ENCODE measurements at places on chromosomes 6 and 20.

DNA sequence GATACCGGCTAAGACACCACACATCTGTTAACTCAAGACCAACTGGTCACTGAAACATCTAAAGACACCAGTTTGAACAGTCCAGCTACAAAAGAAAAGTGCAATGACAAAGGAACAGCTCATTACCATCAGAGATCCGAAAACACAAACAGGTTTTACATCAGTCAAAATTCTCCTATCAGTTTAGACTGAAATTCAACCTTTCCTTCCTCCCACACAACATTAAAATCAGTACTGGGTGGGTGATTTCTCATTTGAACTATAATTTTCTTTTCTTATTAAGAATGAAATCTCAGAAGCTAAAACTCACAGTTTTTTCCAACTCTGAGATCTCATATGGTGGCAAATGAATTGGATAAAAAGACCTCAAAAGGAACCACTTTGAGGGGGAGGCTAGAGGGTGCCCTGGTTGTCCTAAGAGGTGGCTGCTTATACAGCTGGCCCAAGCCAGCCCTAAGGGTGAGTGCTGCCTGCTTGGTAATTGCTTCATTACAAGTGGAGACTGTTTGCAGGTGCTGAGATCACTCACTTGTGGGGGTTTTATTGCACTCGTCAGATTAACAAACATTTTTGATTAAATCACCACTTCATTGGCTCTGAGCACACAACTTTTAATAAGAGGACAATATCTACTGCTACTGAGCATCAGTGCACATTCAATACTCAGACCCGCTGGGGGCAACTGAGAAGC, 4.3 kb downstream of the CCDC167 start:
- no peak for DNase-seq

DNA sequence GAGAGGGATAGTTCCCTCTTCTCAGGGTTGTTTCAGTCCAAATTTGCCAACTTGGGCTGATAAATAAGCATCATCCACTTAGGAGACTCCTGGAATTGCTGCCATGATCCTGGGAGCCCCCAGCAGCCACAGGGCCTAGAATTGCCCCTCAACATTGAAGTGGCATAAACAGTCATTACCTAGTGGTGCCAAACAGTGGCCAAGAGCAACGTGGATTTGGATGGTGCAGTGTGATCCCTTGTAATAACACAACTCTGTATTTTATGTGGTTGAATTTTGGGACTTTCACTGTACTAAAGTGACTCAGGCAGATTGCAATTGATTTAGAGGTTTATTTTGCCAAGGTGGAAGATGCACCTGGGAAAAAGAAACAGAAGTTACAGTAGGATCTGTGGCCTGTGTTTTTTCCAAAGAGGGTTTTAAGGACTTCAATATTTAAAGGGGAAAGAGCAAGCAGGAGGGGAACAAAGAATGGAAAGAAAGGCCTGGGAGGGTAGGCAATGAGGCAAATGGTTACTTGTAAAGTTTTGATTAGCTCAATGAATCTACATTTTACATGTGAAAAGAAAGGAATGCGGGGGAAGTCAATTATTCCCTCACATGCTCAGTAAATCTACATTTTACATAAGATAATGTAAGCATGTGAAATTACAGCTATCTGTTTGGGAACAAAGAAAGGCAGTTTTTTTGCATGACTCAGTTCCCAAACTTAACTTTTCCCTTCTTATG, 168.0 kb upstream of the NOX3 start:
- DNase-seq = no peak

DNA sequence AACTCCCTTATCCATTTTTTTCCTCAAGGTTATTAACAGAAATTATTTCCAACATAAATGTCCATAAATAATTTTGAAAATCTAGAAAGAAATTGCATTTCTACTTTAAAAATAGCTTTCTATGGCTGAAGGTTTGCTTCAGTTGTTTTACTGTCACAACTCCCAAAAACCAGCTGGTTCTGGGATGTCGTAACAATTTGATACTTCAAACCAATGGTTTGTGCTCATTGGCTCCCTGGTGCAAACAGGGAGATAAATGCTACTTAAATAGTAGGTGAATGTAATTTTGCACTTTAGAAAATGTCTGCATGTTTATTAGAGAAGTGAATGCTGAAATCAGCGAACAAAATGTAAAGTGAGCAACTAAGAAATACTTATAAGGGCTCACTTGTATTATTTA, 31.1 kb downstream of the LAMA2 start:
- DNase-seq = no peak

- DNase-seq = no peak
These were observed 24.3 kb upstream of the OLIG3 start for GRCh38 chr6:137518386-137518983.

- DNase-seq = no peak
These were observed 46.9 kb downstream of the LYRM4 start for GRCh38 chr6:5213836-5214235.

DNA sequence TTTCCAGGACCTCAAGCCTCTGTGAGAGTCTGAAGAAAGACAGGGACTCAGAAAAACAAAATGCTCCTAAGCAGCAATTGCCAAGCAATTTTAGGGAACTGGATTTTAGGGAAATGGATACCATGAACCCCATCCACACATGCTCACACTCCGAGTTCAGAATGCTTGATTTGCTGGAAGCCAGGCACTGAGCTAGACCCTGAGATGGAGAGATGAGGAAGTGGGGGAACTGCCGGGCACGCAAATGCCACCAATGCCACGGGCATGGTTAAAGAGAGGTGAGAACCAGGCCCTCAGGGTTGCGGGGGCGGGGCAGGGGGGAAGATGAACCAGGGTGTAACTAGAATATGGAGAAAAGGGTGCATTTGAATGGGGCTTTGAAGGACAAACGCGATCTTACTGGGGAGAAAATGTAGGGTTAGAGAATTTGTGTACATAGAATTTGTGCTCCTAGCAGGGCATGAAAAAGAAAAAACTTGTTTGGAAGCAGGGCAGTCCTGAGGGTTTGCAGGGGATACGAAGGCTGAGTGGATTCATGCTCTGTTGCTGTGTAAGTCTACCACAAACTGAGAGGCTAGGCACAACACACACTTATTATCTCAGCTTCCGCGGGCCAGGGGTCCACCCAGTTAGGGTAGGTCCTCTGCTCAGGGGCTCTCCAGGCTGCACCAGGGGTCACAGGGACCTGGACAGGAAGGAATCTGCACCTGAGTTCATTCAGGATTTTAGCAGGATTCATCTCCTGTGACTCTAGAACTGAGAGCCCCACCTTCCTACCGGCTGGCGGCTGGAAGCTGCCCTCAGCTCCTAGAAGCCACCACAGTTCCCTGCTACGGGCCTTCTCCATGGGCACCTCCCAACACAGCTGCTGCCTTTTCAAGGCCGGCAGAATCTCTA, 108.0 kb downstream of the SNX5 start:
- no peak for DNase-seq

GRCh38 chr20:4026093-4026601, 10.8 kb upstream of the RNF24 start:
- no peak for DNase-seq
